ENCODE measurements at places on chromosomes 13 and 19.

DNA sequence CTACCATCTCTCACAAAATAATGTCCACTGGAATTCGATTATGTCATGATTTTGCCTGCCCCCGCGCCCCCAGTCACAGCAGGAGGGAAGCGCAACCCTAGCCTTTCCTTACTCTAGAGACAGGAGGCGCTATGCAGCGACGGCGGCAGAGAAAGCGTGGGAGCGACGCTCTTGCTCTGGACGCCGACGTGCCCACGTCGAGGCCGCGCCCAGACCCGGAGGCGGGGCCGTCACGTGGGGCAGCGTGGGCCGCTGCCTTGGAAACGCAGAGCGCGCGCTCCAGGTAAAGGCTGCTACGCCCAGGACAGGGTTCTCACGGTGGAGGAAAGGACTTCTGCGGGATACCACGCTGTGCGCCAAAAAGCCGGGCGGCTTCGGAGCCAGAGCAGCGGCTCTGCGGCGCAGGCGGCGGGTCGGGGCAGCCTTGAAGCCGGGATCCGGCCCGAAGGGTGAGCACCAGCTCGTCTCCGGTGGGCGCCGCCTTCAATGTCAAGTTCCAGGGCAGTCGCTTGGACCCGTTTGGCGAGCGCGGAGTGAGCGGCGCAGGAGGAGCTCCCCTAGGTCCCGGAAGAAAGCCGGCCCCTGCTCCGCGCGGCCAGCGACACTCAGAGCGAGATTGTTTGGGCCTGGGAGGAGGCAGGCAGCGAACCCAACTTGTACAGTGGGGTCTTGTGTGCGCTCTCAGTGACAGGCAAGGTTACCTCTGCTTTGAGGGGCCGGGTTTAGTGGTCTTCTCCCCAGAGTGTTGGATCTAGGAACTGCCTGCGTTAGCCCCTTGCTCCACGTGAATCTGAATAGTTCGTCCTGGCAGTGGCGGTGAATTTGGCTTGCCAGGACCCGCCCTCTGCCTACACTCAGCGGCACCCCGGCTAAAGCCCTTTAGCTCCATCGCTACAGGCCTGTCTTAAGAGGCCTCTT is 121.7 kb downstream of the MRPL57 start:
- DNase-seq, result peak; percentile 94

GRCh38 chr13:29878101-29878500 is 27.7 kb upstream of the UBL3 start:
- DNase-seq, result peak; percentile 10

GRCh38 chr13:112072534-112073244 is 5.7 kb downstream of the SOX1 start:
- peak; percentile 96 for DNase-seq

DNA sequence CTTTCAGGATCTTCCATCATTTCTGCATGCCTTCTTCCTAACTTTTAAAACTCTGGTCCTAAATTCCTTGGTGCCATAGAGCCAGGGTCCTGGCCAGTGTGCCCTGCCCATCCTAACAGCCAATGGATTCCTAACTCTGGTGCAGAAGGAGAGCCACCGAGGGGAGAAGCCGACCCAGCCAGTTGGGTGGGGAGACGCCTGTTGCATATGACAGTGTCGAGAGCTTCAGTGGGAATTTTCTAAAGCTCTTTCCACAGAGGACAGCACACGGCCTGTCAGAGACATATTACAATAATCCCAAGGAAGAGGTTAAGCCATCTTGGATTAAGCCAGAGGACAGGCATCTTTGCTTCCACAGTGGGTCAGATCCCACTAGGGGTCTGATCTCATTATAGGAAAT is 180.4 kb downstream of the ZNF536 start:
- no peak for DNase-seq

DNA sequence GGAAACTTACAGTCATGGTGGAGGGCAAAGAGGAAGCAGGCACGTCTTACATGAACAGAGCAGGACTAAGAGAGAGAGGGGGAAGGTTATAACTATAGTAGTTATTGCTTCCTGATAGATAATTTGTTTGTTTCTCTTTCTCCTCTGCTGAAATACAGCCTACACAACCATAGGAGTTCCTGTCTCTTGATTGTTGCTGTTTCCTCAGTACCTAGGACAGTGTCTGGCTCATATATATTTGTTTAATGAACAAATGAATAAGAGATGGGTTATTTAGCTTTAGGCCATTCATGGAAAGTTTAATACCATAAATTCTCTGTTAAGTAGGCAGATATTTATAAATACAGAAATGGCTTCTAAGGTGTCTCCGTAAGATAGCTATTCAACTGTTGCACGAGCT is 95.2 kb downstream of the PCCA start:
- no peak for DNase-seq

DNA sequence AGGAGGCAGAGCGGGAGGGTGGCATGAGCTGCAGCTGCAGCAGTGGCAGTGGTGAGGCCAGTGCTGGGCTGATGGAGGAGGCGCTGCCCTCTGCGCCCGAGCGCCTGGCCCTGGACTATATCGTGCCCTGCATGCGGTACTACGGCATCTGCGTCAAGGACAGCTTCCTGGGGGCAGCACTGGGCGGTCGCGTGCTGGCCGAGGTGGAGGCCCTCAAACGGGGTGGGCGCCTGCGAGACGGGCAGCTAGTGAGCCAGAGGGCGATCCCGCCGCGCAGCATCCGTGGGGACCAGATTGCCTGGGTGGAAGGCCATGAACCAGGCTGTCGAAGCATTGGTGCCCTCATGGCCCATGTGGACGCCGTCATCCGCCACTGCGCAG is 2.0 kb downstream of the EGLN2 start:
- no peak for DNase-seq

DNA sequence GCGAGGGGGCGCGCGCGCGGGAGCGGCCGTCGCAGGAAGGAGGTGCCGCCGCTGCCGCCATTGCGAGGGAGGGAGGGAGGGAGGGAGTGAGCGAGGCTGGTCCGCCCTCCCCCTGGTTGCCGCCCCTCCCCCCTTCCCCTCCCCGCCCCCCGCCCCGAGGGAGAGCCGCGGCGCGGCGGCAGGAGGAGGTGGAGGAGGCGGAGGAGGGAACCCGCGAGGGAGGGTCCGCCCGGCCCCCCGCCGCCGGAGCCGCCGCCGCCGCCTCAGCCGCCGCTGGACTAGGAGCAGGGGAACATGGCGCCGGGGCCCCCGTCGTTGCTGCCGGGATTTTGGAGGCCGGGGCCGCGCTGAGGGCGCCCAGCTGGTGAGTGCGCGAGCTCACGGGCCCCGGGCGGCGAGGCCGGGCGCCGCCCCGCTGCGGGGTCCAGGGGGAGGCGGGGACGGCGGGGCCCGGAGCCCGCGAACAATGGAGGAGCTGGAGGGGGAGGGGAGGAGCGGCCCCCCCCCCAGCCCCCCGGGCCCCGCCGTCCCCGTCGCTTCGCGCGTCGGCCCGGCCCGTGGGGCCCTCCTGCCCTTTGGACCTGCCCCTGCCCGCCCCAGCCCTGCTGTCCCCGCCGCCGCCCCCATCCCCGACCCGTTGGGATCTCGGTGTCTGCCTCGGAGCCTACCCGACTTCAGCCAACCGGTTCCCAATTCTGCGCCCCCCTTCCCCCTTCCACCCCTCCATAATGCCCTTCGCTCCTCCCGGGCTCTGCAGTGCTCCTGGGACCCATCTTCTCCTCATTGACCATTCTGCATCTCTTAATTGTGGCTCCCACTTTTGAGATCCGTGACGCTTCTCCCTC is at the start of gene ARHGAP35:
TSS of gene ARHGAP35 (plus strand) at position 152 of the 845 bp plus-strand sequence. CDS start 57,679 bp downstream, outside the sequence.
- peak; percentile 97 for DNase-seq

- DNase-seq, result peak; percentile 27
Measured at GRCh38 chr13:87999788-88000187, 328.6 kb downstream of the SLITRK5 start.

- no peak for DNase-seq
Measured at GRCh38 chr13:24916464-24916863, 152.5 kb downstream of the RNF17 start.

- DNase-seq, result no peak
Measured at GRCh38 chr19:13215572-13216380, 65.6 kb downstream of the IER2 start.

DNA sequence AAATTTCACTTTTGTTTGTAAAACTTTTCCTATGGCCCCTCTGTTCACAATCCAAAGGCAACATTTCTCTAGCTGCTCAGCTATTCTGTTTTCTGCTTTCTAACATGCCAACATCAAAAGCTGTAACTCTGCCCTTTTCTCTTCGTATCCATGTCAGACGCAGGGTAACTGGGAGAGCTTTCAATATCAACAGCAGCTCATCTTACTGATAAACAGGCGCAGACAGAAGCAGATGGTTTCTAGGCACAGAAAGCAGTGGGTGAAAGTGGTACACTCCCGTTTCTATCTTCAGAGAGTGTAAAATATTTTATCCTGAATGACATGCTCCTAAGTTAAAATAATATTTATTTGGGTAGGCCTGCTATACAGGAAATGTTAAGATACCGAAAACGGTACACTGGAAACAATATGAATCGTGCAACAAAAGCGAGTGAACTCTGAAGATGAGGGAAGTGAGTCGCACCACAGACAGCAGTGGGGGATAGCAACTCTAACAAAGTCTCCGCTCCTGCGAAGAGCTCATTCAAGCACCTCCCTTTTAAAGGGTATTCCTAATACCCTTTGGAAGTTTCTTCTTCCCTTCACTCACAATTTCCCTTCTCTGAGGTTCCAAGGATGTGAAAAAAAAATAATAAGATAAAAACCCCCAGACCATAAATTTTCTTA is 798.3 kb downstream of the GPC5 start:
- peak; percentile 62 for DNase-seq

- no peak for DNase-seq
Measured at GRCh38 chr13:105996391-105997025, 539.0 kb downstream of the EFNB2 start.

GRCh38 chr19:34313188-34313587 is 51.8 kb upstream of the GPI start:
- DNase-seq, result no peak

- no peak for DNase-seq
Measured at GRCh38 chr13:33976965-33977364, 159.0 kb downstream of the RFC3 start.

GRCh38 chr13:51643882-51644281 is 59.6 kb downstream of the WDFY2 start:
- peak; percentile 21 for DNase-seq

DNA sequence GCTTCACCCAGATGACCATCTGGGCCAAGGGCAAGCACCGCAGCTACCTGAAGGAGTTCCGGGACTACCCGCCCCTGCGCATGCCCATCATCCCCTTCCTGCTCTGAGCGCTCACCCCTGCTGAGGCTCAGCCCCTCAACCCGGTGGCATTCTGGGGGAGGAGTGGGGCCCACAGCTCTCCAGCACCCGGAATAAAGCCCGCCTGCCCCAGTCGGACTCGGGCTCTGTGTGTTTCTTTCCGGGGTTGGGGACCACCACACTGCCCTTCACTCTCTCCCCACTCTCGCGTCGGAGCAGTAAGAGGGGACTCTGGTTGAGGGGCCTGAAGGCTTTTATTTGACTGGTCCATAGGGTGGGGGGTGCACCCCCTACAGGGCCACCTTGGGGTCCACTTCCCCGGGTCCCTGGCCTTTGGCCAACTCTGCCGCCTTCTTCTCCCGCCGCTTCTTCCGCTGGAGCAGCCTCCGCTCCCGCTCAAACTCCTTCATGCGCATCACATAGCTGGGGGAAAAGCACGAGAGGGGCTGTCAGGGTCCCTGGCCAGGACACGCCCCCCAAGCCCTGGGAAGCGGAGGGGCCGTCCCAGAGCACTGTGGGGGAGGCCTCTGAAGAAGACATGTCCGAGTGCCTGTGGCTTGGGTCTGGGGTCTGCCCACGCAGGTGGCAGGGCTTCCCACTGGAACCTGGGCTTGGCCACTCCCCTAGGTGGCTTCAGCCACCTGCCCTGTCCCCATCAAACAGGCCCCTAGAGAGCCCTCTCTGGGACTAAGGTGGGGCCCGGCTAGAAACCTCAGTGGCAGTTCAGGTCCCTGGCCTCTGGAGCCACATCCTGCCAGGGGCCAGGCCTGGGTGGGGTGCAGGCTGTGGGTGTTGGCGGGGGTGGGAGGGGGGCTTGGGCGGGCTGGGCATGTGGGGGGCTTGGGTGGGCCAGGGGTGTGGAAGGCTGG is 5.8 kb downstream of the NDUFB7 start:
- no peak for DNase-seq

- DNase-seq, result peak; percentile 93
Measured at GRCh38 chr13:111484141-111484925, 163.9 kb downstream of the TEX29 start.

DNA sequence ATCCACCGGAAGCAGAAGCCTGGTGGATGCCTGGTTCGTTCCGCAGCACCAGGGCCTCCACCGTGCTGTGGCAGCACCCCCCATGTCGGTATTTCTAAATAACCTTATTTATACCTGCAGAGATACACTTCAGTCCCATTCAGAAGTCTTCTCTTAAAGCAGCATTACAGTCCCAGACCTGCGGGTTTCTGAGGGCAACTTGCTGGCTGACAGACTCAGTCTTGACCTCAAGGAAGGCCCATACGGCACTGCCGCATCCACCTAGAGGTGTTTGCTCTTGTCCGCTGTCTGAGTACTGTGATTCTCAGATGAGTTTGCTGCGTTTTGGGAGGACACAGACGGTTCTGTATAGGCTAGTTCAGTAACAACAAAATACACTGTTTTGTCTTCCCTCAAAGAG is 16.9 kb upstream of the TEX29 start:
- no peak for DNase-seq

- DNase-seq, result no peak
Measured at GRCh38 chr19:15234431-15235130, 2.3 kb upstream of the EPHX3 start.

DNA sequence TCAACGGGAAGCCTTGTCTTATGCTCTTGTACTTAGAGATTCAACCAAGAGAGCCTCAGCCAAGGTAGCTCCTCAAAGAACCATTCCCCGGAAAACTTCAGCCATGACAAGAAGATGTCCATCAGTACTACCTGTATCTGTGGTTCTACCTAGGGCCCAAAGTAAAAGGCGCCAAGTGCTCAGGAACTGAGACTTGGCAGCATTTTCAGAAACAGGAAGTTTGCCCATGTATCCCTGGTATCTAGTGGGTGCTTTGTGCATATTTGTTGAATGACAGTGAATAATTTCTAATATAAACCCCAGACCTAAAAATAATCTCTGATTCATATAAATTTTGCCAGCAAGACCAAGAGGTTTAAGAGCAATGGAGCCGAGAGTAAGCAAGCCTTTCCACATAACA is 7.2 kb downstream of the FAM216B start:
- no peak for DNase-seq

DNA sequence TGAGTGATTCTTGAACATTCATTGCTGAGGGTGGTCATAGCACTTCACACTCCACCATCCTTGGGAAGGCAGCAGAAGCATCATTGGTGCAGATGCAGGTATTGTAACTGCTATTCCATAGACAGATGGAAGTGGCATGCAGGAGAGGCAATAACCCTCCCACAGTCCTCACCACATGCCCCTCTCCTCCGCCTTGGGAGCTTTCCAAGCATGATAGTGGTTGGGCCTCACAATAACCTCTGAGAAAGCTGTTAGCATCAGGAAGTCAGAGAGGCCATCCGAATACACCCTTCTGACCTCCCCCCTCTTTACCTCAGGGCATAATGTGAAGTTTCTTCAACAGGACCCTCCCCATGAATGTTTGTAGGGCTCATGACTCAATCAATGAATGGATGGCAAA is 177.9 kb downstream of the KATNAL1 start:
- DNase-seq, result no peak

Measured in NCI-H69 (cell line).